ENCODE measurements at places on chromosomes 12 and 14.

- no peak for DNase-seq
These were observed 6.2 kb downstream of the AACS start for GRCh38 chr12:125071456-125071855.

- DNase-seq = no peak
These were observed 313.8 kb downstream of the CEP128 start for GRCh38 chr14:80627745-80628144.

DNA sequence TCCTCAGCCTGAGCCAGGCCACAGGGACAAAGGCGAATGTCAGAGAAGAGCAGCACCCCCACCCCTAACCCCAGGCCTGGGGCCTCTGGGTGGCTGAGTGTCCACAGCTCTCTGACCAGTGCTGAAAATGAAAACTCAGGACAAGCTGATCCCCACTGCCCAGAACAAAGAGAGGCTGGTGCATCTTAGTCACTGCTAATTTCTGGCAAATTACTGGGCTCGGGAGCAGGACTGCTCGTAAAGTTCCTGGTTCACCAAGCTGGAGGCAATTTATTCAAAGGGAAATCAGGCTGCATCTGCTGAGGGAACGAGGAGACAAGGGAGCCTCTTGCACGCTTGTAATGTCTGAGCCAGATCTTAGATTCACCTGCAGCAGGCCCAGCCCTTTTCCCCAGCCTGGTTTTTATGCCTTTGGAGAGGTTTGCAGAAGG lies 43.2 kb downstream of the CALM1 start:
- DNase-seq = no peak

DNA sequence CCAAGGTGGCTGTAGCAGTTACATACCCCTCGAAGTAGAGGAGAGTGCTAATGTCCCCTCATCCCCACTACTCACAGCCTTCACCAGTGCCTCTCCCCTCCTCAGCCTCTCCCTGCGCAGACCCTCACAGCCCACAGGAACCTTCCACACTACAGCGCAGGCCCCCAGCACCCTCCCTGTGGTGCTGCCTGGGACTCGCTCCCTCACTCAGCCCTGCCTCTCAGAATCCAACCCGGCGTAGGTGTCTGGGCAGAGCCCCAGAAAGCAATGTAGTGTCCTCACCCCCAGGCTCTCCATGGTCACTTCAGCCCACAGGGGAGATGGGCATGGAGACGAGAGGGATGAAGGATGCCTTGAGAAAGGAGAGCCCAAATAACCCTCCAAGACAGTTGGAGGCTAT lies 10.9 kb upstream of the ZNF740 start:
- DNase-seq = no peak

DNA sequence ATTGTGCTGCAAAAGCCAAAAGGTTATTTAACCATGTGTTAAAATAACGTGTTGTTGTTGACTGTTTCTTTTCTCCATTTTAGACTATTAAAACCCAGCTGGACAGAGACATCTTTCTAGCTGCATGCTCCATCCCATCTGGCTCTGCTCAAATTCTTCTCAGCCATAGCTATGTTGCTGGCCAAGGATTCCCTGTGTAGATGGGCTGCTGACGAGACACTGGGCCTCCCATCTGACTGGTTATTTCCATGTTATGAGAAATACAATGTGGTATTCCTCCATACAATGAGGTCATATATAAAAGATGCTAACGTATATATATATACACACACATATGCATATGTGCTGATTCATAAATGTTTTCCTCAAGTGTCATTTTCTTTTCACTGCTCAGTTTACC lies 30.1 kb downstream of the MED13L start:
- peak; percentile 42 for DNase-seq

- DNase-seq = no peak
These were observed 14.2 kb downstream of the EPYC start for GRCh38 chr12:90990611-90991010.

DNA sequence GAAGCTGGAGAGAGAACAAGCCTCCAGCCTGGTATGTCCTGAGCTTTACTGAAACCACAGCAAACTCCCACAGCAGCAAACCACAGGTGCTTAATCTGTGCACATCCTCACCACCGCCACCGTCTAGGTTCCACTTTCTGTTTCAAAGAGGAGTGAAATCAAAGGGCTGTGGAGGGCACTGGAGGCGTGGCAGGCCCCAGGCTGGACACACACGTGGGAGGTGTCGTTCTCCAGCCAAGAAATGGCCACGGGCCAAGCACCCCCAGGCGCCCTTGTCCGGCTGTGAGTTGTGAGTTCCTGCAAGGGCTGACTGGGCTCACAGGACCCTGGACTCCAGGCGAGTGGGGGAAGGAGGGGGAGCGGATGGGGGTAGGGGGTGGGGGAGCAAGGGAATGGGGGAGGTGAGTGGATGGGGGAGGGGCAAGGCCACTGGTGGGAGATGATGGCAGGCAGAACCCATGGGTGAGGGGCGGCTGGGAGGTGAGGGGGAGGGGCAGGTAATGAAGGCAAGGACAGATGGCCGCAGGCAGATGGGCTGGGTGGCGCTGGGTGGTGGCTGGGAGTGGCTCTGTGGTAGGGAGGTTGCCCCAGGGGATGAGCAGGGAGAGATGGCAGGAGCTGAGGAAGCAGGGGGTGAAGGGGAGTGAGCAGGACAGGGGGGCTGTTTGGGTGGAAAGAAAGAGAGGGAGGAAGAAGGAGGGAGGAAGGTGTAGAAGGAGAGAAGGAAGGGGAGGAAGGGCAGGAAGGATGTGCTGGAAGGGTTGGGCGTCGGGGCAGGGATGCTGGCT lies 86.7 kb downstream of the NCOR2 start:
- DNase-seq = peak; percentile 69

GRCh38 chr12:10716277-10716676 lies 6.8 kb downstream of the YBX3 start:
- no peak for DNase-seq

- no peak for DNase-seq
These were observed 115.0 kb upstream of the EGLN3 start for GRCh38 chr14:34065690-34066391.

Data from fibroblast of pulmonary artery (primary cell).